Epithelial cell of alveolus of lung (primary cell): ENCODE measurements at places on chromosomes 6 and 20. TPM values are rescaled to one million over a fixed set of nuclear protein-coding genes. Genes with fewer than 3 reads are reported as not detected.

TRIM38 gene
- total RNA-seq: 7.5 and 7.8 TPM in 2 replicates

MYH7B gene
- not detected in 2 replicates for total RNA-seq

CST7 gene
- not detected in 2 replicates for total RNA-seq

CGAS gene
- 7.1 and 8.7 TPM in 2 replicates for total RNA-seq

CST2 gene
- total RNA-seq: 0.56 TPM in 1 of 2 replicates, not detected in the other

ALDH5A1 gene
- total RNA-seq: 0.64 and 0.91 TPM in 2 replicates

APOM gene
- total RNA-seq: 1.8 and 3.0 TPM in 2 replicates

GSTA1 gene
- total RNA-seq: not detected in 2 replicates

C4B gene
- 0.39 and 9.3 TPM in 2 replicates for total RNA-seq

MMP24 gene
- 1.8 TPM in 1 of 2 replicates, not detected in the other for total RNA-seq

NINL gene
- total RNA-seq: 6.5 and 9.0 TPM in 2 replicates

IL20RA gene
- total RNA-seq: 0.26 and 2.9 TPM in 2 replicates

JPH2 gene
- total RNA-seq: 0.16 and 0.39 TPM in 2 replicates

HAO1 gene
- total RNA-seq: not detected in 2 replicates

CRISP3 gene
- not detected in 2 replicates for total RNA-seq

AKAP7 gene
- total RNA-seq: 3.0 and 5.7 TPM in 2 replicates

MAN1A1 gene
- 25.5 and 46.0 TPM in 2 replicates for total RNA-seq

AVP gene
- total RNA-seq: not detected in 2 replicates

GSTA3 gene
- total RNA-seq: not detected in 2 replicates

BPIFB4 gene
- not detected in 2 replicates for total RNA-seq

SOBP gene
- total RNA-seq: 1.0 and 4.2 TPM in 2 replicates

BCAS4 gene
- total RNA-seq: 1.4 and 24.6 TPM in 2 replicates

OR2B6 gene
- total RNA-seq: not detected in 2 replicates

SMIM13 gene
- total RNA-seq: 9.8 and 17.5 TPM in 2 replicates

WFDC10B gene
- total RNA-seq: not detected in 2 replicates

XKR7 gene
- total RNA-seq: not detected in 2 replicates

ATG5 gene
- 16.5 and 20.6 TPM in 2 replicates for total RNA-seq

SLC25A27 gene
- 1.0 and 7.9 TPM in 2 replicates for total RNA-seq

DLL1 gene
- total RNA-seq: 0.65 and 5.9 TPM in 2 replicates

SIM1 gene
- 0.08 TPM in 1 of 2 replicates, not detected in the other for total RNA-seq

UBE2C gene
- 65.5 and 110 TPM in 2 replicates for total RNA-seq

TNFRSF6B gene
- 3.6 and 144 TPM in 2 replicates for total RNA-seq
